Stimulated activated naive CD4-positive, alpha-beta T cell (primary cell): ENCODE measurements at places on chromosomes 6 and 20.
A peak's percentile ranks its signal among the peaks of the same experiment; 100 is the strongest.

DNA sequence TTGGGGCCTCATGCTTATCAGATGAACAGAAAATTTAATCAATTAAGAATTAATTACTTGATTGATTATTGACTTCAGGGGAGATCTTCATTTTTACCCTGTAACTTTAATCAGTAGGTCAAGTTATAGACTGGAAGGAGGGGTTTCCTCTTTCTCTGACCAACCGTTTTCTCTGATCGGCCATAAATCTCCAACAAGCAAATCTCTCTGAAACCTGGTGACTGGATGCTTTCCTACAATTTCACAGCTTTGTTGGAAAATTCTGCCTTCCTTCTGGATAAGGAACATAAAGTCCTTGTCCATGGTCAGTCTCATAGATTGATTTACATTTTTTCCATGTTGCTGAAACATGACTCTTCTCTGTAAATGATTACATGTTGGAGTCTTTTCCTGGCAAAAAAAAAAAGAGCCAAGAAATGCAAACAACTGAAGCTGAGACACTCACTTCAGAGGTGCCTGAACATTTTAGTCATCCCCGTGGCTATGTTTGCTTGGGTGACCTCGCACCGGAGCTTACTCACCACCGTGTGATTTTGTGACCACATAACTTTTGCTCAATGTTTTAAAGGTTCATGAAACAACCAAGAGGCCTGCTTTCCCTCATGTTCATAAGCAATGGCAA lies 31.0 kb downstream of the IRF4 start:
- no peak for DNase-seq

DNA sequence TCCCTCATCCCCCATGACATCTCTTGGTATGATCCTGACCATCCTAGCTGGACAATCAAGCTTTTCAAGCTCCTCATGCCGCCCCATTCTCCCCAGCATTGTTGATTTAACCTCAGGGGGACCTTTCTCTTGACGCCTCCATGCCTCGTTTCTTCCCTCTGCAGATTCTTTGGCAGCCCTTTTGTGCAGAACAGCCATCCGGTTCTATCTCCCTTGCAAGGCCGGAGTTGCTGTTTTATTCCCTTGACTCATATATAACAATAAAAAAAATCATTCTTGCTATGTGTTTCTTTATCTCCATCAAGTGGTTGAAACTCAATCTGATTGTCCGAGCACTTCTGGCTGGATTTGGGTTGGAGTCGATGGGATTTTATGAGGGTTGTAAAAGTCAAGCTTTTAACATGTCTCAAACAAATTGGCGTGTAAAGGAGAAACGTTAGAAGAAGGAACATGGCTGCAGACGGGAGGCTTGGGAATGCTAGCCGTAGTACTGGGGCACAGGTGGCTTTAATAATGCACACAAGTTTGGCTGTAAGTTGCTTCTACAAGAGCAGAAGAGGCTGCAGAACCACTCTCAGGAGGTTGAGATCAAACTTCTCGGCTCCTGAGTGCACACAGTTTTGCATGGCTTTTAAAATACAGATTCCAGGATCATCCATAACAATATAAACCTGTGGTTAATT lies 3.9 kb upstream of the SULF2 start:
- DNase-seq: no peak

GRCh38 chr6:95578106-95578410 lies 723 bp downstream of the MANEA start:
- DNase-seq: no peak

- DNase-seq: no peak
Measured at GRCh38 chr6:157884756-157885155, 61.7 kb downstream of the SNX9 start.

GRCh38 chr20:48002517-48002970 lies 217.3 kb upstream of the SULF2 start:
- DNase-seq: no peak

GRCh38 chr6:18323935-18324705 lies 59.8 kb upstream of the DEK start:
- DNase-seq: peak; percentile 67

GRCh38 chr6:159107451-159108260 lies 61.5 kb upstream of the FNDC1 start:
- peak; percentile 56 for DNase-seq

DNA sequence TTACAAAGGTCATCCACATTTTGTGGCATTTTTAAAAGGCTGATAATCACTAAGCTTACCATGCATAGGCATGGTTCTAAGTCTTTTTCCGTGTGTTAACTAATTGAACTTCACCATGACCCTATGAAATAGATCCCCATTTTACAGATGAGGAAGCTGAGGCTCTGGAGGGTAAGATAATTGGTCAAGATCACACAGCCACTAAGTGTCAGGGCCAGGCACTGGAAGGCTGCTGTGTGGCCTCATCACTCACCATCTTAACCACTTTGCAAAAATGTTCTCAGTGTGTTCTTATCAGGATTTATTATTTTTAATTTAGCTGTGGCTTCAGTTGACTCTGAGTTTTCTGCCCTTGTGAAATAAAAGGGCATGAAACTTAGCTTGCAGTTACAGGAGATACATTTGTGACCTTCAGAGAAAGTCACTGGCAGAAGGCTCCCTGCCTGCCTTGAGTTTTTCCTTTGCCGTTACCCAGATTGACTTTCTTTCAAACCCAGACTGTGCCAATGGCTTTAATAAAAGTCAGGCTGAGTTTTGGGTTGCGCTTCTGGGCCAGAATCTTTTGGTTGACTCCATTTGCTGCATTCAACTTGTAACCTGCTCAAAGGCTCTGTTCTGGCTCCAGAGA lies 82.0 kb downstream of the EZR start:
- no peak for DNase-seq

- peak; percentile 37 for DNase-seq
Measured at GRCh38 chr20:49888212-49889000, 26.9 kb downstream of the SPATA2 start.

DNA sequence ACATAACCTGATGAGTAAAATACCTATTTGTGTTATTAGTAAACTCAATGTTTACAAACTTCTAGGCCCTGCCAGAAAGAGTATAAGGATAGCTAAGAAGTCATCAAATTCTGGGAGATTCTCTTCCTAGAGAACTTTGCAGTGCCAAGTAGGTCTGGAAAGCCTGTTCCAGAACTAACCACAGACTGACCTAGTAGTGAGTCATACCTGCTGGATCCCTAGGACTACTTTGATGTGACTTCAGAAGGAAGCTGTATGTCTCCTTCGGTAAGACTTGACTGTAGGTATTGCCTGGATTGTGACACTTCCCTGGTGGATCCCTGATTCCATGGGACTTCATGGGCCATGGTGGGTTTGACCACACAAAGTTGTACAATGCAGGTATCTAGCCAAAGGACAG lies 131.7 kb downstream of the DNAH8 start:
- no peak for DNase-seq

- DNase-seq: no peak
Measured at GRCh38 chr6:27237089-27237803, 10.3 kb upstream of the PRSS16 start.

DNA sequence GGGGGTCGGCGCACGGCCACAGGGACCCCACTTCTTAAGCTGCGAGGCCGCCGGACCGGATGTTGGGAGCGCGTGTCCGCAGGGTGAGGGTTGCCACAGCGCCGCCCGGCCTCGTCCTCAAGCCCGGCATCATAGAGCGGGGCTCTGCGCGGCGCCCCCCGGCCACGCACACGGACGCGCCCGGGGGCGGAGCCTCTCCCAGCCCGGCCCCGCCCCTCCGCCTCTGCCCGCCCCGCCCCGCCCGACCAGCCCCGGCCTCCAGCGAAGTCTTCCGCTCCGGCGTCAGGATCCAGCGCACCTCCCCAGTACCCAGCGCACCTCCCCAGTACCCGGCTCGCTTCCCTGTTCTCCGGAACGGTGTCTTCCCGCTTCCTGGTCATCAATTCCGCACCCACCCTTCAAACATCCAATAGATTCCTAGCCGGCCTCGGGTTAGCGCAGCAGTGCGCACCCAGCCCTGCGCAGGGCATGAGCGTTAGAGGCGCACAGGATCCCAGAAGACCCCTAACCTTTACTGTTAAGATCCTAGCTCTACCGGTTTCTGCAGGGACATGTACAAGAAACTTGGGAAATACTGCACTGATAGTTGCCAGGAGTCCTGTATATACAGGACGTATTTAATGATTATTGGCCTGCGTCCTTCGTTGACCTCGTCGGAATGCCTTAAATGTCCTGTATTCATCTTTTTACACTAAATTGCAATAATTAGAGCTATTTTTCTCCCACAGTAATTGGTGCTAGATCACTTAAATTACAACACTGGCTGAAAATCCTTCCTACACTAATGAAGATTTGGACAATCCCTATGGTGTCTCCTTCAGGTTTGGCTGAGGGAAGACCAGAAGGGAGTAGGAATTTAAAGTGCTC lies 535 bp upstream of the DNAAF9 start:
- DNase-seq: peak; percentile 83

DNA sequence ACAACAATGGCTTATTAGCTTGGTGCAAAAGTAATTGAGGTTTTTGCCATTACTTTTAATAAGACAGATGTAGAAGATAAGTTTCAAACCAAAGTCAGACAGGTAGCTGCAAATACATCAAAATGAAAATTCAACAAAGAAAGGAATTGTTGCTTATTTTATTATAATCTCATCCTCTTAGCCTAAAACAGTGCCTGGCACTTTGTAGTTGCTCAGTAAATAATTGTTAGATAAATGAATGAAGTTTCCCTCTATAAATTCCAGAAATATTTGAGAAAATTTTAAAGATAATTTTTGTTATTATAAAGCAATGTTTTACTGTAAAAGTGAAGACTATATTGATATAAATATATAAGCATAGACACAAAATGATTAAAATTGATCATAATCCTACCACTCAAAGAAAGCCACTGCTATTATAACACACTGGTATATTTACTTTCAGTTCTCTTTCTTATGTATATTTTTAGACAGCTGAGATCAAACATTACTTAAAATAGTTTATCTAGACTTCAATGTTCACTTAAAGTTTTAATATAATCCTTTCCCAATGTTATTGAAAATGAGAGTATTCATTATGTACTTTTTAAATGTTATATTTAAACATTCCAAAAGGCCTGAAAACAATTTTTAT lies 42.5 kb downstream of the SESN1 start:
- DNase-seq: no peak

DNA sequence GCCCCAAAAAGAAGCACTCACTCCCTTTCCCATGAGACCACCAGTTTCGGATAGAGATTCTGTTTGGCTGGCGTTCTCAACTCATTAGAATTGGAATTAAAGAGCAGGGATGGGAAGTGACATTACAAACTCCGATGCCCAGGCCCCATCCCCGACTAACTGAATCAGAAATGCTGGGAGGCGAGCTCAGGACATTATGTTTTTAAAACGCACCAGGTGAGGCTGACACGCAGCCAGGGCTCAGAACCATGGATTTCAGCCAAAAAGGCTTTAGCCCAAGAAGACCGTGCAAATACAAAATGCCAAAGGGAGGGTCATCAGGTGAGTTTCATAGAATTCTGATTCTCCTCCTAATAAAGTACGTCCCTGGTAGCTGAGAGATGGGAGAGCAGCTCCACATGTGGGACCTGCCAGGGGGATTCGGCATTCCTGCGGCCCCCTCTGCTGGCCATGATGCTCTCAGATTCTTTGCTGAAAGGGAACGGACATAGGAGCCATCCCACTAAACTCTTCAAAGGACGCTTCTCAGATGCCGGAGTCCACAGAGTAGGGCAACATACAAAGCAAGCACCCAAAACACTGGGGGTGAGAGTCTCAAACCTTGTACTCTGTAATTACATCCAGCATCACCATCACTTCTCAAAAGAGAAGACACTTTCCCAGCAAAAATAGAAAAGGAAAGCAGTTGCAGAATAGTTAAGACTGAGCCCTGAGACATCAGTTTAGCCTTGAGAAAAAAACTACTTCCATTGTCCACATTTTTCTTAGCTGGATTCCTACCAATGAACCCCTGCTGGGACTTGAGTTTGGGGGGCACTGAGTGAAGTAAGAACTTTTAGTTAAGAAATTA lies 205.2 kb downstream of the BMP7 start:
- no peak for DNase-seq

DNA sequence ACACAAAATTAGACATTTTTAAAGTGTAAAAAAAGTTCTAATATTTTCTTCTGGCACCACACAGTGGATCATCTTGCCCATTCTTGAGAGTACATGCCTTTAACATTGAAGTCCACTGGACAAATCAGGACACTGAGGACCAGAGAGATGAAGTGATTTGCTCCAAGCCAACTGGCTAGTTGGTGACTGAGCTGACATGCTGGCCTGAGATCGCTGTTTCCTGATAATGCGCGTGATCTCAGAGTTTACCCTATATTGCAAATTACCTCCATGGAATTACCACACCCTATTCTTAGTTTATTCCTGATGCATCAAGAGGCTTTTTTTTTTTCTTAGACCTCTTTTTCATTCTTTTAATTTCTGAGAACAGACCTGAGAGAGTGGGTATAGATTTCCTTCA lies 432.8 kb downstream of the CD83 start:
- no peak for DNase-seq

- DNase-seq: no peak
Measured at GRCh38 chr6:83062225-83062624, 3.4 kb downstream of the UBE3D start.

DNA sequence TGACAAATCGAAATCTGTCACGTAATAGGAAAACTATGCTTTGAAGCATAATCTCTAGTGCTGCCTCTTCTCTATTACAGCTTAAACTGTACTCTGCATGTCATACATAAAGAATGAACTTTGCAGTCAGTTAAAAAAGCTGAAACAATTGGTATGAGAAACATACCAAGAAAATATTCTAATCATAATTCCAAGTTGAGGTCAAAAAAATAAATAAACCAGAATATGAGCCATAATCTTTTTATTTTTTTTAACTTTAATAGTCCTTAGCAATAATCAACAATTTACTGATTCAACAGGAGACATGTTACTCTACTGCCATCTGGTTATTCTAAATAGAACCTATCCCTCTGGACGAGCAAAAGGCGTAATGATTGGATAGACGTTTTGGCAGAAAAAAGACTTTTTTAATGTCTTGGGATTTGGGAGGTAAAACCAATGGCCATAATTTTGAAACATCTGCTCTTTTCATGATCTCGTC lies 224.4 kb upstream of the FLRT3 start:
- DNase-seq: no peak

GRCh38 chr6:159092631-159093030 lies 47.8 kb upstream of the TAGAP start:
- DNase-seq: no peak

- DNase-seq: no peak
Measured at GRCh38 chr6:156840136-156840535, 63.0 kb downstream of the ARID1B start.

DNA sequence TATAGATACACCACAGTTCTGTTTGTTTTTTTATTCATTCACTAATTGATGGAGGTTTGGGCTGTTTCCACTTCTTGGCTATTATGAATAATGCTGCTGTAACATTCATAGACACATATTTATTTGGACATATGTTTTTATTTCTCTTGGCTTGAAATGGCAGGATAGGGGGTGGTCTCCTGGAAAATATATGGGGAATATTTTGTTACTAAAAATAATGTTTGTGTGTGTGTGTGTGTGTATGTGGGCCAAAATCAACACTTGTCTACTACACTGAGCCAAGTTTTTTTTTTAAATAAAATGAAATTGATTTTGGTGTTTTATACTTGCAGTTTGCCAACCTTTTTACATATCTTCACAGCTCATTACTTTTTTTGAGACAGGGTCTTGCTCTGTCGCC lies 264.4 kb upstream of the SULF2 start:
- DNase-seq: no peak
